ENCODE measurements at places on chromosomes 5 and 9. TPM values are rescaled to one million over a fixed set of nuclear protein-coding genes. Genes with fewer than 3 reads are reported as not detected.

GM2A gene
- polyA plus RNA-seq = 27.4 TPM

GRCh38 chr5:156031181-156031580 lies 295.8 kb upstream of the SGCD start:
- no peak for DNase-seq

- DNase-seq = no peak
Observed at GRCh38 chr5:178670351-178670885, 43.6 kb upstream of the CLK4 start.

DNA sequence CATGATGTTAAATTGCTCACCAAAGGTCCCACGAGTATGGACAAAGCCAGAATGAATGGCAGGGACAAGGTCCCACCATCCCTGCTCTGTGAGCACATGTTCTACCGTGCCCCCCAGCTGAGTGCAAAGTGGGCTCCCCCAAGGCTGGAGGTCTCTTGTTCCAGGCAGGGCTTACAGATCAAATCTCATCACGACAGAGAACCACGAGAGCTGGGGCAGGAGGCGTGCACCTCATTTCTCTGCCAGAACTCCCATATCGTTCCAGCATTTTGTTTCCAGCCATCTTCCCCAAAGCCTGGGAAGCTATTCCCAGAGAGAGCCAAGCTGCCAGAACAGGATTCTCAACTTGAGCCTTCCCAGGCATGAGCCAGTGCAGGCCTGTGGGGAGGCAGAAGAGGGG lies 108.5 kb downstream of the ZNF354C start:
- DNase-seq = no peak

All from renal pelvis (tissue), 12 donors.